Sciatic nerve (tissue), 2 donors: ENCODE measurements at places on chromosomes 4 and X.

DNA sequence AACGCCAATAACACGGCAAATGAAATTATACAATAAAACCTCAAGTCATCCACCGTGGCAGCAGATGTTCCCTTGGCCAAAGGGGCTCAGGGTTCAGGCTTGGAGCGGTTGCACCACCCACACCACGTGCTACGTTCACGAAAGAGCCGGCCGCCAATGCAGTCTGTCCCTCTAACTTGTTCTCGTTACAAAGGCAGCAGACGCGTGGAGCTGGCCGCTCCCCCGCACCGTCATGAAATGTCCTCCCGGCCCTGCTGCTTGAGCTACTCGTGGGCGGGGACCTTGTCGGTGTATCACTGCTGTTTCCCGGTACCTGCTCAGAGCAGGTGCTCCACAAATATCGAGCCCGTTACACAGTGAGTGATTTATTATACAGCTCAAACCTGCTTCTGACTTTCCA lies 36.4 kb upstream of the MAN2B2 start:
- no peak for DNase-seq

DNA sequence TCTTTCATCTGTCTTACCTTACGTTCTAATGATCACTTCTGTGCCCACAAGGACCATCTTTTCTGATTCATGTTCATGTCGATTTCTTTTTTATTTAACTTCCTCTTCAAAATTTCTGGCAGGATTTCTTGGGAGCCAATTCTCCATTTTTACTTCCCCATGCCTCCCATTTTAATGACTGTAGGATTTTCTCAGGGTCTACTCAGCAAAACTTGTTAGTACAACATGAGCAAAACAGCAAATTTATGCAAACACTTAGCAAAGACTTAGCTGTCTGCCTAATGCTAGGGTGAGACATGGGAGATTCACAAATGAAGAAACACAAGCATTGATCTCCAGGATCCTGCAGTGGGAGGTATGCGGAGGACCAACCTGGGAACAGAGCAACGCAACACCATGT lies 5.5 kb downstream of the CD38 start:
- no peak for DNase-seq

- DNase-seq: no peak
These were observed 9.5 kb downstream of the XPNPEP2 start for GRCh38 chrX:129748305-129748704.

- no peak for DNase-seq
These were observed 107.6 kb upstream of the STK26 start for GRCh38 chrX:131915488-131915887.

DNA sequence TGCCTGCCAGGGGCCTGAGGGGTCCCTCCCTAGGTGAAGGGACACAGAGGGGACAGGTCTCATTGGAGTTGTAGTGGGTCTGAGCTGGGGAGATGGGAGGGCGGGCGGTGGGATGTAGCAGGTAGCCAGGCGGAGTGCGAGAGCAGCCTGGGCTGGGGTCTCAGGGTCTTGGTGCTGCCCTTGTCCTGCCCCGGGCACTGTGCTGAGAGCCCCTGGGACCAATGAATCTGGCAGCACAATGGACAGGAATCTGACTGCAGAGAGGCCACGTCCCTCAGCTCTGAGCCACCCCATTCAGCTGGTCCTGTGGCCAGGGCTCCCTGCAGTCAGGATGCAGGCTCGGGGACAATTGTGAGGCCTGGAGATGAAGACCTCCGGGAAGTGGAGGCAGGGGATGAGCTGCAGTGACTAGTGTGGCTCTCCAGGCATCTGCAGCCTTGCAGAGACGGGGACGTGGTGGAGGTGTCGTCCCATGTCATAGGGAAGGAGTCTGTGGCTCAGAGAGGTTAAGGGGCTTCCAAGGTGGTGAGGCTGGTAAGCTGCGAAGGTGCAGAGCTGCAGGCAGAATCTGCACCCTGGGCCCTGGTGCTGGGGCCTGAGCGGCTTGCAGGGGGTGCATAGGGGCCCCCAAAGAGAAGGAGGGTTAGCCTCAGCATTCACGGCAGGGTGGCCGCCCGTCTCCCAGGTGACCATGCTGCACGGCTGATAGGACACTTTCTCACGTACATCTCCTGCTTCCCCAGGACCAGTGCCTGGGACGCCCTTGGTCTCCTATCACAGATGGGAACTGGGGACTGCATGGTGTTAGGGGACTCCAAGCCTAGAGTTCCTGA lies 20.6 kb downstream of the NSG1 start:
- DNase-seq: no peak

DNA sequence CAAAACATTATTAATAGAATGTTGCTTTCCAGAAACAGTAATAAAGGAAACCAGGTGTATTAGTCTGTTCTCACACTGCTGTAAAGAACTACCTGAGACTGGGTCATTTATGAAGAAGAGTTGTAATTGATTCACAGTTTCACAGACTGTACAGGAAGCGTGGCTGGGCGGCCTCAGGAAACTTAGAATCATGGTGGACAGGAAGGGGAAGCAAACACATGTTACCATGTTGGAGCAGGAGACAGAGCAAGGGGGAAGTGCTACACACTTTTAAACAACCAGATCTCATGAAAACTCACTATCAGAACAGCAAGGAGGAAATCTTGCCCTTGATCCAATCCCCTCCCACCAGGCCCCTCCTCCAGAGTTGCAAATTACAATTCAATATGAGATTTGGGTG lies 815.8 kb downstream of the TRIML1 start:
- DNase-seq: no peak

- DNase-seq: no peak
These were observed 192.8 kb downstream of the DCTD start for GRCh38 chr4:182724414-182724813.

GRCh38 chrX:11890836-11891514 lies 132.9 kb downstream of the MSL3 start:
- no peak for DNase-seq

DNA sequence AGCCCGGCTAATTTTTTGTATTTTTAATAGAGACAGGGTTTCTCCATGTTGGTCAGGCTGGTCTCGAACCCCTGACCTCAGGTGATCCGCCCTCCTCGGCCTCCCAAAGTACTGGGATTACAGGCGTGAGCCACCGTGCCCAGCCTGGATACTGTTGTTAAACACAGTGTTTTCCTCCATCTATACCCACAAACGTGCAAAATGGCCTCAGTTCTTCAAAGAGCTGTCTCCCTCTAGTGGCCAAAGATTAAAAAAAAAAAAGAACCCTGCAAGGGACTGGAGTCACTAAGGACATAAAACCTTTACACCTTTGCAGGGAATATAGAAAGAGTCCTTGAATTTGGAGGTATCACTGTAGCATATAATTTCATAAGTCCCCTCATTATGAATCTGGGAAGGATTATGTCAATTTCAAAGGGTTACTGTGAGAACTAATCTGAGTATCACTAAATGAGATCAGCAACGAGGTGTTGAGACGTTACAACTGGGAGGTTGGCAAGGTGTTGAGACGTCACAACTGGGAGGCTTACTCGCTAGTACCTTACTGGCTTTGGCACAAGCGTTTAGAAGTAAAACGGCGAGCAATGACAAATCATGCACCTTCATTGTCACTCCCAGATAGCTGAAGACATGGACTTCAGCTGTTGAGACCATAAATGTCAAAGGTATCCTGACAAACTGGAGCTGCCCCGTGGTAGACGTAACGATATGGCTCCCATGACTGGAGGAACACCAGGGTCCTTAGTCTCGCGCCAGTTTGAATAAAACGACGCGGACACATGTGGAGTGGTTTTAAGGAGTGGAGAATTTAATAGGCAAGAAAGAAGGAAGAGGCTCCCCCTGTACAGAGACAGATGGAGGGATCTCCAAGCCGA lies 33.4 kb upstream of the ENPP6 start:
- DNase-seq: no peak

DNA sequence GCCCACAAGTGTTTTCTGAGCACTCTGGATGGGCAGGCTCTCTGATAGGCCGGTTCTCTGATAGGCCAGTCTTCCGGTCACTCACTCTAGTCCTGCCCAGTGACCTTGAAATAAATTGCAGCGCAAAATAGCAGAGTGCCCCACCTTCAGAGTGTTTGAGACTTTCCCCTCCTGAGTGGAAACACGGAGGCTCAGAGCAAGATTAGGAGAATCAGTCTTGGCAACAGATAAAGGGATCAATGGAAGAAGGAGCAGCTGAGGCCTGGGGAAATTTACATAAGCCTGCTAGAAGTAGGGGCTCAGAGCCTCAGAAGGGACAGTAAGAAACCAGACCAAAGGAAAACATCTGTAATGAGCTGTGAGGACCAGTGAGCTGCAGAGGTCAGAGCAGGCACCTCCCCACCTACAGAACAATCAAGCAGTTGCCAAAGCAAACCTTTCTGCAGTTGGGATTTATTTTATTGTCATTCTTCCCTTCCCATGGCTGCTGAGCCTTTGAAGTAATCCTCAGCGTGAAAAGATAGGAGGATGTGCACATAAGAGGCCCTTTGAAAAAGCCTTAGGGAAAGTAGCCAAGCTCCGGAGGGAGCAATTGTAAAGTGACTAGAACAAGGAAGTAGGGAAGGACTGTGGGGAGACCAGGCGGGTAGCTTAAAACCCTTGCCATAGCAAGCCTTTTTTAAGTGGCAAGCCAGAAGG lies 89.1 kb upstream of the TSPAN5 start:
- no peak for DNase-seq

GRCh38 chrX:107940095-107940494 lies 42.1 kb downstream of the TEX13B start:
- no peak for DNase-seq

- no peak for DNase-seq
These were observed 58.4 kb upstream of the XAGE1A start for GRCh38 chrX:52437212-52437611.

GRCh38 chrX:24837966-24838365 lies 144.2 kb downstream of the POLA1 start:
- no peak for DNase-seq

- no peak for DNase-seq
These were observed 10.9 kb downstream of the RASGEF1B start for GRCh38 chr4:81460834-81461233.

- DNase-seq: no peak
These were observed 106.3 kb upstream of the CBR4 start for GRCh38 chr4:169116270-169116901.
